NCI-H748 treated with DMSO at 0.1 percent for 48 hours (cell line): ENCODE measurements at places on chromosomes 1 and 21.

- no peak for DNase-seq
These were observed 15.9 kb downstream of the A3GALT2 start for GRCh38 chr1:33305016-33305415.

GRCh38 chr21:43803558-43804300, 14.4 kb downstream of the RRP1 start:
- DNase-seq: no peak

DNA sequence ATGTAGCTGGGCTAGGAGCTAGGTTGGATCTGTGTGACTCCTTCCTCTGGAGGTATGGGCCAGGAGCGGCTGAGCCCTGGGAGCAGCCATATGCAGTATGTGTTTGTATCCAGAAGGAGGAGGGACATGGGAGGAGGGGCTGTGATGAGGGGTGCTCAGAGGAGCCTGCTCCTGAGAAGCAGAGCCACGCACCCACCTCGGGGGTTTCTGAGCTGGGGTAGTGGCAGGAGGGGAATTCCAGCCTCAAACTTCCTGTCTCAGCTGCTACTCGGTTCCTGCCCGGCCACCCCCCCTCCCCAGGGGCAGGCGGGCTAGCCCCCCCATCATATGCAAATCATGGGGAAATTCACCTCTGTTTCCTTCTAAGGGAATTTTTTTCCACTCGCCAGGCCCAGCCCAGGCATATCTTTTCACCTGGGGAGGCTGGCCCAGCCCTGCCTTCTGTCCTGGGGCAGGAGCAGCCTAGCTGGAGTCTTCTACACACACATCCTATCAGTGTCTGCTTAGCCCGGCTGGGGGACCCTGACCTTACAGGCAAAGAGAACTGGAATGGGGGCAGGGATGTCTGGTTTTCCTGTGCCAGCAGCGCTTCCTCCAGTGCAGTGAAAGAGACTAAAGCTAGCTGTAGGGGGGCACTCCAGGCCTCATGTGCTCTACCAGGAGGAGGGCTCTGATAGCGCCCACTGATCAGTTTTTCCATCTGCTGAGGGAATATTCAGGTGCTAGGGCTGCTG, 3.0 kb downstream of the ZC3H12A start:
- no peak for DNase-seq

GRCh38 chr1:53705446-53706096, 33.4 kb downstream of the GLIS1 start:
- no peak for DNase-seq

DNA sequence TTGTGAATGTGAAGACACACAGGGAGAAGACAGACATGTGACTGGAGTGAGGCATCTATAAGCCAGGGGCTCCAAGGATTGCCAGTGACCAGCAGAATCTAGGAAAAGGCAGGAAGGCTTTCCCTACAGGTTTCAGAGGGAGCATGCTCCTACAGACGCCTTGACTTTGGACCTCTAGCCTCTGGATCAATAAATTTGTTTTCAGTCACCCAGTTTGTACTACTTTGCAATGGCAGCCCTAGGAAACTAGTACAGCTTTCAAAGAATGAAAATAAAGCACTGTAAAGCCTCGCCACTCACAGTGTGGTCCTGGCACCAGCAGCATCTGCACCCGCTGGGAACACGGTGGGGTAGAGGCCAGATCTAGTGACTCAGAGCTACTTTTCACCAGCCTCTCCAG, 510.0 kb downstream of the LTN1 start:
- DNase-seq: no peak

- DNase-seq: no peak
These were observed 63.4 kb upstream of the PSEN2 start for GRCh38 chr1:226806988-226807387.

DNA sequence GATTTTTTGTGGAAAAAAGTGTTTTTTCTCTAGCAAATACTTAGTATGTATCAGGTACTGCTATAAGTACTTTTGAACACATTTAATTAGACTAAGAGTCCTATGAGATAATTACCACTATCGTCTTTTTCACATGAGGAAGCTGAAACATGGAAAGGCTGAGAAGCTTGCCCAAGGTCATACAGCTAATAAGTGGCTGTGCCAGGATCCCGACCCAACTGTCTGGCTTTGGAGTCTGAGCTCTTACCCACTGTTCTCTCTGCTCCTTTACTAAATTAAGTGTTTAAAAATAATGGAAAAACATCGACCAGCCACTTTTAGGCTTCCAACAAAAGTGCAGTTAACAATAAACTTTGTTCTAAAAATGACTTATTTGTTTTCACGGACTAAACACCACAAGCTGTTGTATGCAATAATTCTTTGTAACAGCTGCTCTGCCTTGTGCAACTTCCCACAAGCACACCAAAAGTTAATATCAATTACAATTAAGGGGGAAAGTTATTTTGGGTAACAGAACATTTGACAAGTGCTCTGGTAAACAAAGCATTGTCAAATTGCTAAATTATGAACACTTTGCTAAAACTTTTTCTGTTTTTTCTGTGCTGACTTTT, 75.7 kb downstream of the CRB1 start:
- no peak for DNase-seq

- DNase-seq: no peak
These were observed 102.4 kb upstream of the ZNF281 start for GRCh38 chr1:200512191-200512590.

GRCh38 chr21:45736042-45736689, 92.6 kb downstream of the PCBP3 start:
- DNase-seq: no peak

GRCh38 chr1:52792036-52792435, 50.5 kb upstream of the ZYG11A start:
- no peak for DNase-seq

GRCh38 chr1:70134148-70134547, 71.2 kb downstream of the LRRC40 start:
- DNase-seq: no peak

DNA sequence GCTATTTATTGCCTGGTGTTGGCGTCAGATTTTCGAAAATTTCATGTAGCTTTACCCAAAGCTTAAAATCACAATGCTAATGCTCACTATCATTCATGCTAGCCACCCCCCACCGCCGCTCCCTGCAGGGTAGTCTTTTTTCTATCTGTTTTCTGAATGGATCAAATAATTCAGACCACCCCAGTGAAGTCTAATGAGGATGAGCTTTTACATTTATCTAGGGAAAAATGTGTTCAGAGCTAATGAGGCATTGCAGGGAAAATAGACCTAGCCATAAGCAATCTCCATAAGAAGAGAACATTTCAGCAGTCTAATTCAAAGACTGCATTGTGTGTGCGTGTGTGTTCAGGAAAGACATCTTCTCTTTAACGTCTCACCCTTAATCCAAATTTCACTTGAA, 533.0 kb upstream of the PRMT6 start:
- DNase-seq: no peak

DNA sequence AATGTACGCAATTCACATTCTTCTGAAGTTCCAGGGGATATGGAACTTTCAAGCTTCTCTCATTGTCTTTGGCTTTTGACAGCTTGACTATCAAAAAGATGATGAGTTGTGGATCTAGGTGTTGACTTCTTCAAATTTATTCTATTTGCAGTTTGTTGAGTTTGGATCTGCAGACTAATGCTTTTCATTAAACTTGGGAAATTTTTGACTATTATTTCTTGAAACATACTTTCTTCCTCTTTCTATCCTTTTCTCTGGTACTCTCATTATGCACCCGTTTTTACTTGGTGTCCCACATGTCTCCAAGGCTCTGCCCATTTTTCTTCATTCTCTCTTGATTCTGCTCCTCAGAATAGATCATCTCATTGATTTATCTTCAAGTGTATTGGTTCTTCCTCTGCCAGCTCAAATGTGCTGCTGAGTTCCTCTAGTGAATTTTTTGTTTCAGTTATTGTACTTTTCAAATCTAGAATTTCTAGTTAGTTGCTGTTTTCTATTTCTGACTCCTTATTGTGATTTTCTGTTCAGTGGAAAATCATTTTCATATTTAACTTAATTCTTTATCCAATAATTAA, 49.4 kb downstream of the CYP2J2 start:
- no peak for DNase-seq

DNA sequence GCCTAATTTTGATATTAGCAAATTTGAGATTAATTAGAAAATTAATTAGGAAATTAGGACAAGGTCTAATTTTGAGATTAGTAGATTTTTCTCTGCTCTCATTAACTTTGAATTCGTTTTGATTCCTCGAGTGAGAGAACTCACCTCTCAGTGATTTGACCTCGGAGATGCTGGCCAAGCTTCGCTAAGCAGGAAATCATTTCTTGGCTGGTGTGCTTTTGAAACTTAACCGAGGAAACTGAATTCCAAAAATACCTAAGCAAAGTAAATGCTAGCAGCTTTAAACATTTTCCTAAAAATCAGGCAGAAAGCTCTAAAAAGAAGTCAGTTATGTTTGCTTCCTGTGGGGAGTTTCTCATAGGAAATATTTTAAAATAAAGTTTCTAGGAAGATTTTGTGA, 34.9 kb downstream of the CDC14A start:
- DNase-seq: no peak

DNA sequence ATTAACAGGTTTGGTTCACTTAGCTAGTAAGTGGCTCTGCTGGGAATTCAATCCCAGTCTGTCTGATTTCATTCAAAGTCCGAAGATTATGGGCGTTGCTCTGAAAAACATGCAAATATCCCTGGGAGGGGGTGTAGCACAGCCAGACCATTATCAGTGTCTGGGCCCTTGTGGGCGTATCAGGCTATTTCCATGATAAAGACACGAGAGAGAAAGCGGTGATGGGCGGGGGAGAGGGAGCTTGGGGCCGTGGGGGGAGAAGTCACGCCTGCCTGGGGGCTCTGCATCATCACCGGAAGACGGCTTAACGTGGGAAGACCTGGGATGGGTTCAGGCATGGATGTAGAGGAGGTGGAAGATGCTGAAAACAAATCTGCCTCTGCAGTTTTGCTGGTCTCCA, 25.8 kb downstream of the IL6R start:
- no peak for DNase-seq

DNA sequence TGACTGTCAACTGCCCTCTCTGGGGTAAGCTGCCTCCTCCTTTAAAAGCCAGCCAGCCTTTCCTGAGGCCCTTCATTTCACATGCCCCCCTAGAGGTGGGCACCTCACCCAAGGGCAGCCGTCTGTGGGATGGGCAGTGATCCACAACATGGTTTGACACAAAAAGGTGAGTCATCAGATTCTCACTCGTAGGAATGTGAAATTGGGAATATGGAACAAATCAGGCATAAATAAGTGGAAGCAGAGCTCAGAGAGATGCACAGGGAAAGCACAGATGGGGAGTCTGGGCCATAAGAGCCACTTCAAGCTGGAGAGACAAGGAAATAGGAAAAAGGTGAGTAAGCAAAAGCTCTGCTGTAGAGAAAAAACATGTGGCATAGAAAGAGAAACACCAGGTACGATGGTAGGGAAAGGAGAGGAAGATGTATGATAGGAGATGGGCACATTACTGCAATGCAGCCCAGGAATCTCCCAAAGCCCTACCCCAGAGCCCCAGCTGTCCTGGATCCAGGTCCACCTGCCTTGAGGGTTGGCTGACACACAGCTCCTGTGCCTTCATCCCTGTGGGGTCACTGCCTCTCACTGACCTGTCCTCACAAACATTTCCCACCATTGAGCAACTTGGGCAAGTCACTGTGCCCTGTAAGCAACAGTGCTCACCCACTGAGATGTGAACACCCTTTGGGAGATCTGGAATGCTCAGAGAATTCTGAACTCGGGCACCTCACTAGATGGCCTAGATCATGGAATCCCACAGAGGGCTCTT, 86.6 kb downstream of the ASTN1 start:
- no peak for DNase-seq

DNA sequence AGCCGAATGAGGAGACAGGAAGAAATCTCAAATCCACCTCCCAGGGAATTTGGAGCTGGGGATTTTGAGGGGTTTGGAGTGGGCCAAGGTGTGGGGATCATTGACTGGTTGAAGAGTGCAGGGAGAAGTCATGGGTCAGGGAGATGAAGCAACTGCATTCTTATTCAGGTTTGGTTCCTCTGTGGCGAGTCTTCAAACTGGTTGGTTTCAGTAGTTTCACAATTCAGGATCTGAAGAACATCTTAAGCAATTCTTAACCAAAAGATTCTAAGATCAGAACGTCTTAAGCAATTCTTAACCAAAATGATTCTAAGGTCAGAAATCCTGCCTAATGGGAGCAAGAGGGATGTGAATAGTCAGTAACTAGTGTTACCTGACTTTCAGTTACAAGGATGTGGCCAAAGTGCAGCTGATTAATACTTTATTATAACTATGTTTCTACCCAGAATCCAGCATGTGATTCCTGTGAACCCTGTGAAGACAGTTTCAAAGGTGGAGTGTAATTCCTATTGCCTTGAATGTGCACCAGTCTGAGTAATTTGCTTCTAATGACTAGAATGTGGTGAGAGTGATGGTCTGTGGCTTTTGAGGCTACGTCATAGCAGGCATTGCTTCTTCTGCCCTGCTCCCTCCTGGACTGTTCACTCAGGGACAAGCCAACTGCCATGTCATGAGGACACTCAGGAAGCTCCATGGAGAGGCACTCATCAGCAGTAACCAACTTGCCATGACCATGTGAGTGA, 61.2 kb downstream of the OLFML3 start:
- no peak for DNase-seq

DNA sequence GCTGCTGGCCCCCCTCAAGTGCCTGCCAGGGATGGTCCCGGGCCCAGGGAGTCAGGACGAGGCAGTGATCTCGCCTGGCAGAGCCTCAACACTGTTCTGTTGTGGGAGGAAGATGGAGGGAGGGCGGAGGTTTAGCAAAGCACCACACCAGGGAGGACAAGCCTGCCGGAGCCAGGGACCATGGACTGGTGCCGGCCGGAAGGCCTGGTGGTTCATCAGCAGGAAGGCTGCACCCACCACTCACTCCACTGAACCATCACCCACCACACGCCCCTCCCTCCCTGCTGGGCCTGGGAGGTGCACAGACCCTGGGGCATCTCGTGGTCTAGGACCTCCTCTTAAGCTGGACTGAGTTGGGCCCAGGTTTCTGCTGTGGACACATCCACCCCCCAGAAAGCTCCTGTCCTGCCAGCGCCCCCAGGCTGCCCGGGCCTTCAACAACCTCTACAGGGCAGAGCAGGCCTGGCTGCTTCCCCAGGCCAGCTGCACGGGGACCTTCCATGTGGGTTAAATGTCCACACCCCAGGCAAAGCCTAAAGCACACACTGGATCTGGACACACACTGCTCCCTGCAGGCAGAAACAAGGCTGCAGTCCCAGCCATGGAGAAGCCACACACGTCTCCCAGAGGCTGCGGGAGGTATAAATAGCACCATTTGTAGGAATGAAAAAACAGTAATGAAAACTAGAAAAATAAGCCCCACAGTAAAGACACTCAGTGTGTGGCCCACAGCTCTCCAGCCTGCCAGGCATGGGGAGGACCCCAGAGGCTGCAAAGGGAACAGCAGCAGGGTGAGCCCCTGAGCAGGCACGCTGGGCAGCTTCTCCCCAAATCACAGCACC, 10.4 kb upstream of the TMEM240 start:
- DNase-seq: no peak
